ENCODE measurements at places on chromosomes 3 and 15.

GRCh38 chr3:95521396-95521795 lies 1293.0 kb upstream of the EPHA6 start:
- DNase-seq = no peak

GRCh38 chr15:60585743-60586708 lies 107.1 kb upstream of the ICE2 start:
- peak; percentile 73 for DNase-seq

- DNase-seq = no peak
Observed at GRCh38 chr3:178043084-178043483, 493.2 kb upstream of the KCNMB2 start.

DNA sequence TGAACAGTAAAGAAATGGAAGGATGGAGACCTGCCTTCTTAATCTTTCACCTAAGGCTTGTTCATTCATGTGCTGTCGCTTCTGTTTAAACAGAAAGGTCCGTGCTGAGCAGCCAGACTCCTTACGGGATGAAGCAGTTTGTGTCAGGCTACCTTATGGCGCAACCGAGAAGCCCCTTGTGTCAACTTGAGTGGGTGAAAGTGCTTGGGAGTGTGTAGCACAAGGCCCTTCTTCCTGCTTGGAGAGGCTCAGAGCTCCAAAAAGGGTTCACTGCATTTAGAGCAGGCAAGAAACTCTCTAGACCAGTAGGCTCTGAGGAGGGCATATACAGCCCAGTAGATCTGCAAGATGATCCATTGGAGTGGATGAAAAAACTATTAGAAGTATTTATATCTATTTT lies 16.0 kb downstream of the CAPN3 start:
- DNase-seq = no peak

- DNase-seq = peak; percentile 63
Observed at GRCh38 chr15:74809956-74810355, 2.7 kb upstream of the LMAN1L start.

GRCh38 chr3:187954873-187955586 lies 198.9 kb upstream of the LPP start:
- peak; percentile 93 for DNase-seq

- no peak for DNase-seq
Observed at GRCh38 chr3:180747805-180748361, 68.6 kb upstream of the CCDC39 start.
